Kidney capillary endothelial cell (primary cell): ENCODE measurements at places on chromosomes 1 and 21.

- DNase-seq = no peak
These were observed 38.8 kb downstream of the WDR4 start for GRCh38 chr21:42840411-42841155.

GRCh38 chr1:100164216-100164615 is 13.8 kb downstream of the LRRC39 start:
- no peak for DNase-seq

- DNase-seq = no peak
These were observed 7.3 kb upstream of the TTC4 start for GRCh38 chr1:54708385-54708784.

DNA sequence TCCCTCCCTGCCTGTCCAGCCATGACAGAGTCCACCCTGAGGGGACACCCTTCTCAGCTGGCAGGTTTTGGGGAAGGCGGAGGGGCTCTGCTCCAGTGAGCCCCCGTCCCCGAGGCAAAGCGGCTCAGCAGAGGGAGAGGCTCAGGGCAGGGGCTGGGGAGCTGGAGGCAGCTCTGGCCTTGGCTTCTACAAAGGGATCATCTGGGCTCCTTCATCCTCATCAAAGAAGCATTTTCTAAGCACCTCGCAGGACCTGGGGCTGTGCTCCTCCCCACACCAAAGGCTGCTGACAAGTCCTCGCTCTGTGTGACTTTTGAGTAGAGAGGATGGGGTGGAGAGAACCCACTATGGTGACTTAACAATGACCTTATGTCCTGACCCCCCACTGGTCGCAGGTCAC is 21.0 kb upstream of the CLSTN1 start:
- no peak for DNase-seq

- no peak for DNase-seq
These were observed 805 bp downstream of the CYB5R1 start for GRCh38 chr1:202966006-202966898.

DNA sequence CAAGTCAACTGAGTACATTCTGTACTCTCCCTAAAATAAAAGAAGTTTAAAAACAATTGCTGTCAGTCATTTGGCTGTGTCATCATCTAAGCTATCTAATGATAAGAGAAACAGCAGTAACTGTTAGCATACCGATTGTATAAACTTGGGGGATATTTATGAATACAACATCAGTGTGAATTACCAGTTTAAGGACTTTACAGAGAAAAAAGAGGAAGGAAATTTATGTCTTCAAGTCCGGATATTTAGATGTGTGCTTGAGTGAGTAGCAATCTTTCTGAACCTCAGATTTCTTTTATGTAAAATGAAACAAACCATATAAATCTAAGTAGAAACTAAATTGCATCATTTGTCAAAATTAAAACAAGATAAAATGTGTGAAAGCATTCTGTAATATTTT is 1557.0 kb downstream of the MRPL39 start:
- DNase-seq = no peak

DNA sequence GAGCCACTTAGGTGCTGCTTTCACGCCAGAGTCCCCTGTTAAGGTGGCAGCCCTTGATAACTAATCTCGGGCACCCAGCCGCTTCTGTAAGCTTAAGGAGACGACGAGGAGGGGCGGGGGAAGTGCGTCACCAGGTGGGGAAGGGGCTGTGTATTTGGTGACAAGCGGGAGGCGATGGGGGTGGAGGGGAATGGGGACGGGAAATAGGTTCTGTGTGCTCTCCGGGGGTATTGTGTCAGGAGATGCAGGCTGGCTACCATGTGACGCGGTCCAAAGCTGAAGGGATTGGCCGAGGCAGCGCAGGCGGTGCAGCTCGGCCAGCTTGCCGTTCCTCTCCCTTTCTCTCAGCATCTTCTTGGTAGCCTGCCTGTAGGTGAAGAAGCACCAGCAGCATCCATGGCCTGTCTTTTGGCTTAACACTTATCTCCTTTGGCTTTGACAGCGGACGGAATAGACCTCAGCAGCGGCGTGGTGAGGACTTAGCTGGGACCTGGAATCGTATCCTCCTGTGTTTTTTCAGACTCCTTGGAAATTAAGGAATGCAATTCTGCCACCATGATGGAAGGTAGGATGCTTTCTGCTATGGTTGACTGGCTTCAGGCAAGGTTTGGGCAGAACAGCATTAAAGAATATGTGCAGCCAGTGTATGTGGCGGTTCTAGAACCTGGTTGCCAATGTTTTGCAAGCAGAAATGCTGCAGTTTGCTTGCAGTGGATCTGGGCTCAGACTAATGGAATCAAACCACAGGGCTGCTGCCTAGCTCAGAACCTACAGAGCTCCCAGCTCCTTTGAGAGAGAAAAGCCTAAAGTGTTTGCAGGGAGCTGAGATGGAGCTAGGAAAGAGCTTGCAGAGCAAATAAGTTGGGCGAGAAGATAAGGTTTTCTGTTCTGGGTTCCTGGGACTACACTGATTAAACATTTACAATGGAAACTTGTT is at the start of gene SGIP1:
TSS of gene SGIP1 (plus strand) at position 350 of the 937 bp plus-strand sequence. CDS start at position 556, 206 bp downstream.
- peak; percentile 40 for DNase-seq

GRCh38 chr1:147243228-147243685 is 773 bp downstream of the CHD1L start:
- peak; percentile 40 for DNase-seq

DNA sequence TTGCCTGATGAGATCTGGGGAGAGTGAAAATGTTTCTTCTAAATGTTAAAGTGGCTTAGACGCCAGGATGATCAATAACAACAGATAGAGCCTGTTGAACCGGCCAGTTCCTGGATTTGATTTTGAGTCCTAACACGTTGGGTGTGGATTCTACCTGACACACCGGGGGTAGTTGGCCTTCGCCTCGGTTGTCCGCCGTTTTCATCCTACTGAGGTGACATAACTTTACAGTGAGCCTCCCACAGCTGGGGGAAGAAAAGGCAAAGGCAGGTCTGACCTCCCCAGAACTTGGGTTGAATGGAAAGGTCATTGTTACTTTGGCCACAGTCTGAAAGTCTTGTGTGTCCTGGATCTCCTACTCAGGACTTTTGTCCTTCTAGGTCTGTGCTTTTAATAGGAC is 1.1 kb downstream of the PGD start:
- DNase-seq = no peak

GRCh38 chr1:19137158-19137557 is 72.9 kb downstream of the UBR4 start:
- no peak for DNase-seq

DNA sequence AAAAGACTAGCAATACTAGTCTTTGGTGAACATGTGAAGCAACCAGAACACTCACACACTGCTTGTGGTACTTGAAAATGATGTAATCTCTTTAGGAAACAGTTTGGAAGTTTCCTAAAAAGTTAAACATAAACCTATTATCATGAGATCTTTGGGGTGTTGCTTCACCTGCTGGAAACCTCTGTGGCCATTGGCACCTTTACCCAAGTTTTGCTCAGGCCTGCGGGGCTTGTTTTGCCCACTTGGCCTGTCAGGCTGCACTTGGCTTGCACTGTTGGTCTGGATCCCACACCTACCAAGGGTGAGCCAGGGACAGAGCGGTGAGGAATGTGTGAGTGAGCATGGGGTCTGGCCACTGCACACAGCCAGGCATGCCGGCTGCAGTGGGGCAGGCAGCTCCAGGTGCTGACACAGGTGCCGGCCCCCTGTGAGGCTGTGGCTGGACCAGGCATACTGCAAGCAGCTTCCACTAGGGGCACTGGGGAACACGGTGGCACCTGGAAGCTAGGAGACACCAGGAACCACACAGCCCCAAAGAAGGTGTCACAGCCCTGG is 14.4 kb upstream of the FNBP1L start:
- DNase-seq = no peak

GRCh38 chr1:2202843-2203601 is 8.4 kb upstream of the FAAP20 start:
- DNase-seq = no peak

DNA sequence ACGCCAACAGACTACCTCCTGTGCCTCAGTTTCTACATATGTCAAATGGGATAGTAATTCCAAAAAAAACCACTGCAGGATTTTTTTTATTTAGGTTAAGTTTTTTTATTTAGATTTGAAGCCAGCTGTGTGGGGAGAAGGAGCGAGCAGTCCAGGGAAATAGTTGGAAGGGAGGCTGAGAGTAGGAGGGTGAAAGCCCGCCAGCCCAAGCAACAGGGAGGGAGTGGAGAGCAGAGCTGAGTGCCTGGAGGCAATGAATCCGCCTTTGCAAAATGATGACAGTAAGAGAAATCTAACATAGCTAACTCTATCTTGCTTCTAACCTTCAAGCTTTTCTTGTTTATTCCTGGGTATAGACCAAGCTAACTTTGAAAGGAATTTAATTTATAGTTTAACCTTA is 15.6 kb upstream of the C1orf198 start:
- no peak for DNase-seq

GRCh38 chr1:2554621-2555387 is 1.4 kb upstream of the TNFRSF14 start:
- no peak for DNase-seq

DNA sequence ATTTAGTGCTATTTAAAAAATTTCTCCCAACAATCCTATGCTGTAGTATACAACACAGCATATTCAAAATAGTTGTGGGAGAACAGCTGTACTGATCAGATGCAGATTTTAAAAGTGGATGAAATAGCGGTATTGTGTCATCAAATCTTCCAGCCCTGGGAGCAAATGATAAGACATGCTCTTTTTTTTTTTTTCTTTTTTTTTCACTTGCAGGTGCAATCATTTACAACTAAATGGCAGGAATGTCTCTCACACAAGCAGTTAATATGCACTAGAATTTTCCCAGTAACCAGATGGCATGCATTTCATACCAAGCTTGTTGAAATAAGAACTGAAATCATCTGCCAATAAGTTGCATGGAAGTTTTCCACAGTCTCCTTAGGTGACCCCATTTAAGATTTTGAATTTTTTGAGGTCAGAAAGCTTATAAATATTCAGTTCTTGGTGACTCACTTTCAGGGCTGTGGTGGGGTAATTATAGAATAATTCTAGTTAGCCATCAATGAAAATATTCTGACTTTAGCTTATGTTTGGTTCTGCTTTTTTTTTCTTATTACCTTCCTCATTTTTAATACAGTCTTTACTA is 623.9 kb upstream of the NR5A2 start:
- DNase-seq = no peak

DNA sequence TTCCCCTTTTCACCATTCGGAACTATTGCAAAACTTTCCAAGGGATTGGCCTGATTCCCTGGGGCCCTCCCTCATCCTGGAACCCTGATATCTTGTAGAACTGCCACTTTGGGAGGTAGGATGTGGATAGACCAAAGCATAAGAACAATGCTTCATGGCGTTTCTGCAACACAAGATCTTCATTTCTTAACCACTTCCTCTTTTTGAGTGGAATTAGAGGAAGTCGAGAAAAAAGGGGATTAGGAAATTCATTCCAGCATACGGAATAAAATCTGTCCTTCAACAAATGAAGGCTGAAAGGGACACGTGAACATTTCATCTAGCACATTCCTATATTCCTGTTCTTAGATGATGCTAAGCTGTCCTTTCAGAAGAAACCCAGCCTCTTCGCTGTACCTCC is 149.3 kb downstream of the HUNK start:
- no peak for DNase-seq

- DNase-seq = no peak
These were observed 21.4 kb upstream of the LMO4 start for GRCh38 chr1:87307306-87307705.
